ENCODE measurements at places on chromosomes 13 and 19. TPM values are rescaled to one million over a fixed set of nuclear protein-coding genes. Genes with fewer than 3 reads are reported as not detected.

The TRPC4 gene
- 1.4 TPM for polyA plus RNA-seq

The LCP1 gene
- polyA plus RNA-seq, result 14.2 TPM

The ZBTB45 gene
- 11.6 TPM for polyA plus RNA-seq

The GRK1 gene
- 0.34 TPM for polyA plus RNA-seq

The POSTN gene
- polyA plus RNA-seq, result 1,188 TPM

The TEAD2 gene
- 72.1 TPM for polyA plus RNA-seq

The ZNF738 gene
- polyA plus RNA-seq, result 18.2 TPM

The TSEN34 gene
- 35.0 TPM for polyA plus RNA-seq

The HCST gene
- 8.3 TPM for polyA plus RNA-seq

The ZNF93 gene
- 9.3 TPM for polyA plus RNA-seq

The PTH2 gene
- not detected for polyA plus RNA-seq

The IGFL3 gene
- not detected for polyA plus RNA-seq

The SPIB gene
- polyA plus RNA-seq, result 1.3 TPM

The NPAS1 gene
- polyA plus RNA-seq, result 7.0 TPM

The URAD gene
- polyA plus RNA-seq, result not detected

The ATXN8OS gene
- 0.46 TPM for polyA plus RNA-seq

The ZNF230 gene
- 2.1 TPM for polyA plus RNA-seq

The LIM2 gene
- polyA plus RNA-seq, result not detected

The DPRX gene
- polyA plus RNA-seq, result not detected

The CYP4F11 gene
- not detected for polyA plus RNA-seq

The TMEM59L gene
- 3.5 TPM for polyA plus RNA-seq

The SIGLEC7 gene
- 0.76 TPM for polyA plus RNA-seq

The GTF2F2 gene
- 18.1 TPM for polyA plus RNA-seq

The ZNF525 gene
- polyA plus RNA-seq, result 8.1 TPM

The ABHD17A gene
- polyA plus RNA-seq, result 64.8 TPM

The UPK1A gene
- polyA plus RNA-seq, result 0.32 TPM

The ZNF382 gene
- 11.1 TPM for polyA plus RNA-seq

The KLK4 gene
- not detected for polyA plus RNA-seq

The GNG7 gene
- 2.4 TPM for polyA plus RNA-seq

The ZSWIM9 gene
- polyA plus RNA-seq, result 6.8 TPM

The ZNF724 gene
- 2.4 TPM for polyA plus RNA-seq

The ZNF613 gene
- polyA plus RNA-seq, result 5.5 TPM

The ZNF835 gene
- polyA plus RNA-seq, result 3.3 TPM

The LRRC25 gene
- polyA plus RNA-seq, result 2.6 TPM

The ADGRE2 gene
- polyA plus RNA-seq, result 1.4 TPM

The CEACAM7 gene
- polyA plus RNA-seq, result not detected

The RAB11B gene
- polyA plus RNA-seq, result 85.3 TPM

The C1QTNF9B gene
- polyA plus RNA-seq, result 2.5 TPM

The C19orf67 gene
- not detected for polyA plus RNA-seq

The NLRP7 gene
- polyA plus RNA-seq, result not detected

The MBD3L2 gene
- polyA plus RNA-seq, result not detected

Data from hindlimb muscle (tissue), 1 donor.